Mucosa of gallbladder (tissue), 1 donor: ENCODE measurements at places on chromosomes 3 and 15.

- DNase-seq = no peak
Measured at GRCh38 chr3:78967061-78967460, 800.7 kb downstream of the ROBO1 start.

- DNase-seq = peak; percentile 89
Measured at GRCh38 chr15:40098489-40099261, 10.0 kb downstream of the BMF start.

- DNase-seq = no peak
Measured at GRCh38 chr3:127606981-127607595, 8.9 kb downstream of the MCM2 start.

DNA sequence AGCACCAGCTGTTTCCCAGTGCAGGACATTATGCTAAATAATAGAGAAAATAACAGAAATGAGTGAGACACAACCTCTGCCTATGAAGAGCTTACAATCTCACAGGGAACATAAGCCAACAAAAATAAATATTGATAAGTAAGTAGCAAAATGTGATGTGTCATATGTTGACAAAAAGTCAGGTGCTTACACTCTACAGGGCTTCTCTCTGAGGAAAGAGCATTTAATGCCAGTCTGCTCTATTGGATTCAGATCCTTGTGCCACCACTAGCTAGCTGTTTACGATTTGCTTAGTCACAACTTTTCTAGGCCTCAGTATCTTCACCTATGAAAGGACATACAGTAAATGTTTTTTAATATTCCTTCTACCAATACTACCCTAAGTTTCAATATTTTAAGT lies 500.9 kb upstream of the NAALADL2 start:
- no peak for DNase-seq

- no peak for DNase-seq
Measured at GRCh38 chr3:193837347-193837827, 244.4 kb downstream of the OPA1 start.

DNA sequence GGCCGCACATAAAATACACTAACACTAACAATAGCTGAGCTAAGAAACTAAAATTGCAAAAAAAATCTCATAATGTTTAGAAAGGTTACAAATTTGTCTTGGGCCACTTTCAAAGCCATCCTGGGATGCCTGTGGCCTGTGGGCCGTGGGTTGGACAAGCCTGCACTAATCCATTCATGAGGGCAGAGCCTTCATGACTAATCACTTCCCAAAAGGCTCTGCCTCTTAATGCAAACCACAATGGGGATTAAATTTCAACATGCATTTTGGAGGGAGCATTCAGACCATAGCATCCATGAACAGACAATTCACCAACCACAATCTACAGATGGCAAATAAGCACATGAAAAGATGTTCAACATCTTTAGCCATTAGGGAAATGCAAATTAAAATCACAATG lies 128.2 kb downstream of the SUCLG2 start:
- DNase-seq = no peak

DNA sequence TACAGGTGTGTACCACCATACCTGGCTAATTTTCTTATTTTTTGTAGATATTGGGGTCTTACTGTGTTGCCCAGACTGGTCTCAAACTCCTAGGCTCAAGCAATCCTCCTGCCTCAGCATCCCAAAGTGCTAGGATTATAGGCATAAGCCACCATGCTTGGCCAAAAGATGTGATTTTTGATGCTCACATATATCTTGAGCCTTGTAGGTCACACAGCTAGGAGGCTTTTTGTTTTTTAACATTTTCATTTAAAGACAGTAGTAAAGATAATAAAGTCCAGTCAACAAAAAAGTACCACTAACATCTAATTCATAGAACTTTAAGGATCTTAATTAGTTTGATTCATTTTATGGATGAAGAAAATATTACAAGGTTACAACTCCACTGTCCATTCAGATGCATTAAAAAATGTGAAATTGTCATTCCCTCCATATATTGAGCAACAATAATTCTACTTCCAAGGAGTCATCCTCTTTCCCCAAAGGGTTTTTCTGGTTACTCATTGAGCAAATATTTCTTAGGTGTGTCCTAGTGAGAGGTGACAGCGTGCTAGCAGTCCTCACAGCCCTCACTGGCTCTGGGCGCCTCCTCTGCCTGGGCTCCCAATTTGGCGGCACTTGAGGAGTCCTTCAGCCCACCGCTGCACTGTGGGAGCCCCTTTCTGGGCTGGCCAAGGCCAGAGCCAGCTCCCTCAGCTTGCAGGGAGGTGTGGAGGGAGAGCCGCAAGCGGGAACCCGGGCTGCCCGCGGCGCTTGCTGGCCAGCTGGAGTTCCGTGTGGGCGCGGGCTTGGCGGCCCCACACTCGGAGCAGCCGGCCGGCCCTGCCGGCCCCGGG lies 8.3 kb upstream of the TASOR start:
- DNase-seq = no peak

DNA sequence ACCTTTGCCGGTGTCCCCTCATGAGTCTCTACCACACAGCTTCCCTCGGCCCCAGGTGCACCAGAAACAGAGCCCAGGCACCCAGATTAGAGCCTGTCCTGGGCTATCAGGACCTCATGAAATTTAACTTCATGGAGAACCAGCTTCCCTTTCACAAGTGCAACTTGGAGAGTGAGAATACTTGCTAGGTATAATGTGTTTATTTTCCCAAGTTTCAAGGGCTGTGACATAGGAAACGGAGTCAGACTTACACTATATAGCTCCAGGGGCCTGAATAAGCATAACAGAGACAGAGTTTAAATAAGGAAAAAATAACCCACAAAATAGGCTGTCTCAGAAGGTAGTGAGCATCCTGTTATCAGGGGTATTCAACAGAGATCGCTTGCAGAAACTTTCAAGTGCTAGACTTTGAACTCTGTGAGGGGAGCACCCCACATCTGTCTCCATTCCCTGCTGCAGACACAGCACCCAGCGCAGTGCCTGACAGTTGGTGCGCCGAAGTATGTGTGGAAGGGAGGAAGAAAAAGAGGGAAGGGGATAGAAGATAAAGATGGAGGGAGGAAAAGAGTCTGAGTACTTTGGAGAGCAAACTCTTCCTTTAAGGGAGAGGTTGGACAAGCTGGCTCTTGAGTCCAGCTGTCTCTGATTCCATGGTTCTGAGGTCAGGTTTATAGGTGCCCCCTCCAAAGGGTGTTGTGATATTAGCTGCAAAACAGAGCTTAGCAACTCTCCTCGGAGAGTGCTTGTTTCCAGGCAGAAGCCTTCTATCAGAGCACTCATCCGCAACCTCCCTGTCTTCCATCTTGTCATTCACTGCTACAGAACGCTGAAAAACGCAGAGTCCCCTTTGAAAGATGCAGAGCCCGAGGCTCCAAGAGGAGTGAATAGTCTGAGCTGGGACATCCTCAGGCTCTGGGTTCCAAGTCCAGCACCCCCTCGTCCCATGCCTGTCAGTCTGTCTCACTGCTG lies 84.8 kb downstream of the CPN2 start:
- DNase-seq = no peak

GRCh38 chr15:80093854-80094418 lies 34.5 kb downstream of the ZFAND6 start:
- no peak for DNase-seq

- no peak for DNase-seq
Measured at GRCh38 chr15:78263907-78264303, 457 bp upstream of the DNAJA4 start.

GRCh38 chr3:190019006-190019405 lies 101.7 kb downstream of the P3H2 start:
- no peak for DNase-seq

- no peak for DNase-seq
Measured at GRCh38 chr15:77866596-77867125, 210.8 kb downstream of the TBC1D2B start.

- DNase-seq = no peak
Measured at GRCh38 chr3:79351699-79352098, 416.1 kb downstream of the ROBO1 start.

- DNase-seq = no peak
Measured at GRCh38 chr15:63054985-63055384, 12.4 kb downstream of the TPM1 start.

- no peak for DNase-seq
Measured at GRCh38 chr3:67858492-67858891, 204.1 kb upstream of the SUCLG2 start.

GRCh38 chr15:84961707-84962106 lies 19.9 kb upstream of the PDE8A start:
- DNase-seq = no peak

GRCh38 chr15:46039703-46040102 lies 404.9 kb downstream of the SQOR start:
- no peak for DNase-seq

DNA sequence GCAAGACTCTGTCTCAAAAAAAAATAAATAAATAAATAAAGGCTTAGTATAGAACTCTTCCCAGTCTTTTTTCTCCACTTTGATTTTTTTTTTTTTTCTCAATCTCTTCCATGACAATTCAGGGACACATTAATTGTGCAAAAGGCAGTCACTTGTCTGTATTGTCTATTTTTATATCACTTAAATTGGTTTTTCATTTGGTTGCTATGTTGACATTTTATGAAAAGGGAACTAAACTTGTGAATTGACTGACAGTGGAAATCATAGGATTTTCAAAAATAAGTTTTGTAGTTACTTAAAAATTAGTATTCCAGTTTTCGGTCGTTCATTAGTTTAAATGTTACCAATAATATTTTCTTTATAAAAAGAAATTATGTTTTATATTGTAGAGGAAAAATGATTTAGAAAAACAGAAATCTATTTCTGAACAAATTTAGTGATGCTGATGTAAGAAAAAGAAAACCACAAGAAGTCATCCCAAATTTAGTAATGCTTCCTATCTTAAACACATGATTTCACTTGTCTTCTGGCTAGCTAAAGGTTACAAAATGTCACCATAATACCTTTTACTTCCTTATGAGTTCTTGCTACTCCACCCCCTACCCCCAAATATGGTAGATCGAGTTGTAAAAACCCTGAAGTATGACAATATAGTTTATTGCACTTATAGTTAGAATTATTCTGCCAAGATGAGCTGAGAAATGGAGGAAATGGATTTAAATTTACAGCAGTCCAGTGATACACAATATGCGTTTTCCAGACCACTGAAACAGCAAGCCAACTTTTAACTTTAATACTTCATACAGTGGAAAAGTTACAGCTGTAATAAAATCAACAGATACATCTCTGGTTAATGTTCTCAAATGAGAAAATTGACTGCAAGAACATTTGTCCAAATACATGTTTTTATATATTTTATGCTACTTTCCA lies 37.0 kb downstream of the PPARG start:
- no peak for DNase-seq

GRCh38 chr3:113600418-113601182 lies 68.2 kb downstream of the SIDT1 start:
- no peak for DNase-seq

DNA sequence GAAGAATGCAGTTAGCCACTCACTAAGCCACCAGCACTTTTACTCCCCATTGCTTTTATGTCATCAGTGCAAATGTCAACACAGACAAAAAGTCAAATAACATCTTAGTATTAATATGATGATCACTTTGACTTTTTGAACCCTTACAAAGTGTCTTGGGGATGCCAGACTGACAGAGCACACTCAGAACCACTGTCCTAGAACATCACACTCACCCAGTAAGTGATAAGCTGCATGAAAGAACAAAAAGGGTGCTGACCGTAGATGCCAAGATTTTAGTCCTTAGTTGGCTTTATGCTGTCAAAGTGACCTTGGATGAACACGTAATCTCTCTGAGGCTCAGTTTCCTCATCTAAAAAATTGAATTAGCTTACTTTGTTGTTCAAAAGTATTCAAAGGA lies 279.5 kb upstream of the TRIM42 start:
- DNase-seq = no peak

- DNase-seq = no peak
Measured at GRCh38 chr15:36761132-36761847, 181.9 kb downstream of the CDIN1 start.

GRCh38 chr15:37125143-37125542 lies 24.8 kb upstream of the MEIS2 start:
- no peak for DNase-seq

- DNase-seq = peak; percentile 6
Measured at GRCh38 chr3:126277629-126278378, 79.4 kb downstream of the KLF15 start.

DNA sequence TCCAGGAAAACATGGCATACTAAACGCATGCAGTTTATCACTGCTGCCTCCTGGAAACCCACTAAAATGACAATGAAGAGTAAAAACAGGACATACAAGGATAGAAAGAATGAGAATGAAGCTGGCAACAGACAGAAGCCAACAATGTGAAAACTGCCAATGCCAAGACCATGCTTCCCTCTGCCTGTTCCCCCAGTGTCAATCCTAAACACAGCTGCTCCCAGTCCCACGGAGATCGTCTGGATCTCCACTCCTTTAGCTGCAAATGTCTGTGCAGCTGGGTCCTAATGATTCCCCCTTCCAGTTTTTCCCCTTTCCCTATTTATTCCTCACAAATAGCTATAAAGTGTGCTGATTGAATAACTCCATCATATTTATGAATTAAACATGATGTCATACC lies 16.1 kb downstream of the LEO1 start:
- DNase-seq = no peak

GRCh38 chr3:189999718-190000117 lies 121.0 kb downstream of the P3H2 start:
- no peak for DNase-seq

DNA sequence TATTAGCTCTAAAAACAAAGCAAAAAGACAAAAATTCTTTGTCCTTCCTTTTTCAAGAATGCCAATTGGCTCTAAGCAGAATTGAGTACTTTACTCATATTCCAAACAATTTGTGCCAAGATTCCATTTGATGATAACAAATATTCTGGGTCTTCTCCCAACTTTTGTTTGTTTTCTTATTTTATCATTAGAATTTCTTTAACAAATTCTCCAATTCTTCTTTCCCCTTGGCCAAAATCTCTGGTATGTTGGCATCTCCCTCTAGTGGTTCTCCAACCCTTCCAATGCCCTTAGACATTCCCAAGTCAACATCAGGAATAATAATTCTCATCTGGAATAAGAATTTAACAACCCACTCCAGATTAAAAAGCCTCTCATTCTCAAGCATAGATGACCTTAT lies 5.3 kb downstream of the CPOX start:
- no peak for DNase-seq

DNA sequence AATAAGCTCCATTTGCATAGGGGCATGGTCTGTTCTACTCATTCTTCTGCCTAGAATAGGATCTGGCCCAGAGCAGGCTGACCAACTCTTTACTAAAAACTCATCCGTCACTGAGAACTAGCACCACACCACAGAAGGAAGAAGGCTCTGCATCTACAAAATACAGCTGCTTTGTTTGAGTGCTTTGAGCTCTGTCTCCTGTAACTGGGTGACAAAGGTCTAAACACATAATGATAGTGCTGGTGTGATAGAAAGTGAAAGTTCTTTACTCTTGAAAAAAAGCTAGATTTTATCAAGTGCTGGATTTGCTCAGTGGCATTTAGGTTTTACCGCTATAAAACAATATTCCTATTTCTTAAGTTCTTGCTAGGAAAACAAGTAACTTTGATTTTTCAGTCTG lies 140.7 kb downstream of the FHIT start:
- no peak for DNase-seq

- no peak for DNase-seq
Measured at GRCh38 chr3:145015253-145015652, 1043.6 kb downstream of the DIPK2A start.

DNA sequence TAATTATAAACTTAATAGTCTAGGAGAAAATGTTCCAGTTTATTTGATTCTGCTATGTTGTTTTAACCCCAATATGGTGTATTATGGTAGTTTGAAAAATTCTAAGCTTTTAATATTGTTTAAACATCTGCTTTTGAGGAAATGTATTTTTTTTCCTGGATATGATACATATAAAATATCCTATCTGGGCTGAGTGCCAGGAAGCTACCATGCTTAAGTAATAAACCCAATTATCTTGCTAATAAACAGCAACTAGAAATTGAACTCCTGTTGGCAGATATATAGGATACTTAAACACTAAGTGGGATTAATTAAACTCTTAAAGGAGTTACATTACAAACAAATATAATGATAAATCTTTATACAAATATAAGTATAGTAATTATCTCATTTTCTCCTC lies 293.7 kb upstream of the GRM7 start:
- DNase-seq = no peak
